WTC11 (cell line): ENCODE measurements at places on chromosomes 12 and 14. TPM values are rescaled to one million over a fixed set of nuclear protein-coding genes. Genes with fewer than 3 reads are reported as not detected.

TOMM20L gene
- not detected in 3 replicates for total RNA-seq

DNA sequence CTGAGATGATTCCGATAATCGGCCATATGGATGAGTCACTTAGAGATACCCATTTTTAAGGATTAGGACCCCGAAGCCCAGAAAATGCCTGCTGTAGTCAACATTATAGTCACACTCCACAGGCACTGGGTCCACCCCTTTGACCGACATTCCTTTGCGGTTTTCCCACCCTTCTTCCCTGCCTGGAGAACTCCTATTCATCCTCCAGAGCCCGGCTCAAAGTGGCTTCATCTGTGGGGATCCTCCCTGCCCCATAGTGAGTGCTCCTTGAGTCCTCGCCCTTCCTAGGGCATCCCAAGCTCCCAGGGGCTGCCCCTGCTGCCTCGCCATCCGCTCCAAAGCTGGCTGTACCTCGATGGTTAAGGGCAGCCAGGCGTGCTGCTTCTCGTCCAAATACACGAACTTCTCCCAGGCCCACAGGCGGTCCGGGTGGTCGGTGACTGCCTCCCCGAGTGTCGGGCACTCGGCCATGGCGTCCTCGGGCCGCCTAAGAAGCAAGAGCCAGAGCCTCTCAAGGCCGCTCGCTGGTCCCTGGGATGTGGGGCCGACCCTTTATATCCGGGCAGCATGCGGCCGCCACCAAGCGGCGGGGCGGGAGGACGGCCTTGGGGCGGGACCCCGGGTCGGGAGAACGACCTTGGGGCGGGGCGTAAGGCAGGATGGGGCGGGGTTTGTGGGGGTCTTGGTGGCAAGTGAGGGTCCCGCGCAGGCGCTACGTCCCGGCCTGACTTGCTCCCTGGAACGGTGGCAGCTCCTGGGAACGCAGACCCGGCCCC lies at the start of gene TCL1A:
Gene TCL1A (minus strand): TSS at position 530 of the 776 bp plus-strand sequence. CDS start 59 bp downstream, at position 471.
- DNase-seq: peak; percentile 88

- DNase-seq: no peak
These were observed 44.8 kb downstream of the GCH1 start for GRCh38 chr14:54857830-54858269.

DNA sequence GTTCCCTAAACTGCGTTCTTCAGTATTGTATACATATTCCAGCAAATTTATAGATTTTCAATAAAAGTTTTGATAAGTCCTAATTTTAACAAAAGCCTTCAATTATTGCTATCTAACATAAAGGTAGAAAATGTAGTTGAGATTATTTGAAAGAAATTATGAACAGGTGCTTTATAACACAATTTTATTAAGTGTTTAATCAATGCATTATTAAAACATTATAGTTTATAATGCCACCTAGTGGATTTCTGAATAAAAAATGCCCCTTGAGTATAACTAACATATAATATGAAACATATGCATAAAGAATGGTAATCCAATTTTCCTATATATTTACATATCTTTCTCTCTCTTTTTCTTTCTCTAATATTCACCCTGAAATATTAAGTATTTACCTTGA lies 515.3 kb downstream of the SLC6A15 start:
- DNase-seq: no peak

DNA sequence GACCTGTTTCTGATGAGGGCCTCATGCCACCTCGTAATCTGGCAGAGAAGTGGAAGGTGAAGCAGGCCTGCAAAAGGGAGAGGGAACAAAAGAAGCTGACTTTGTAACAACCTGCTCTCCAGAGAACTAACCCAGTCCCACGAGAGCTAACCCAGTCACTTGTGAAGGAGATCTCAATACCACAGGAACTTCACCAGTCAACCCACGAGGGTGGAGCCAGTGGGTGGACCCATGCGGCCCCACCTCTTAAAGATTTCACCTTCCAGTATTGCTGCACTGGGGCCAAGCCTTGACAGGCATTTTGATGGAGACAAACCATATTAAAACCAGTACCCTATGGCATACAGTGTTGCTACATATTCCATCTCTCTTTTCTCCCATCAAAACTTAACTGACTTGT lies 55.1 kb downstream of the SERPINA10 start:
- DNase-seq: no peak

DNA sequence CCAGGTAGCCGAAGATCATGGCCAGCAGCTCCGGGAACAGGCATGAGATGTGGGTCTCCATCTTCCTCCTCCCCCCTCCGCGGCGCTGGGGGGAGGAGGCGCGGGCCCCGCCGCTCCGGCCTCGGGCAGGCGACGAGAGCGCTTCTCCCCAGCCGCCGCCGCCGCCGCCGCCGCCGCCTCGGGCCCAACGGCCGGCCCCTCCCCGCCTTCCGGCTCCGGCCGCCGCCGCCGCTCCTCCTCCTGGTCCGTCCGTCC lies 448 bp downstream of the FBXL14 start:
- DNase-seq: peak; percentile 61

GRCh38 chr12:17588968-17589367 lies 501.0 kb downstream of the RERGL start:
- peak; percentile 24 for DNase-seq

ACSS3 gene
- total RNA-seq: 18.6 to 20.7 TPM (median 20.2 TPM) in 3 replicates

DNA sequence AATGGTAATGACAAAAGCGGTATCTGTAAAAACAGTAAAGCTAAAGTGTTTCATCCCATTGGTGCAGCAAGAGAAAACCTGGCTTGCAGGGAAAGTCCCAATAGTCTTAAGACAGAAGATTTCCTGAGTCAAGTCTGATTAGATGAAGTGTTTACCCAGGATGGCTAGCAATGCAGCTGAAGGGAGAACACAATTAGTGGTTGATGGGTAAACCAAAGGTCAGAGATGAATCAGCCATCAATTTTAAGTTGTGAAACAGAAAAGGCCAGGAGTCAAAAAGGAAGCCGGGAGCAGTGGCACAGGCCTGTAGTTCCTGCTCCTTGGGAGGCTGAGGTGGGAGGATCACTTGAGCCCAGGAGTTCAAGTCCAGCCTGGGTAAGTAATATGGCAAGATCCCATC lies 52.6 kb downstream of the SEC23A start:
- no peak for DNase-seq

DNA sequence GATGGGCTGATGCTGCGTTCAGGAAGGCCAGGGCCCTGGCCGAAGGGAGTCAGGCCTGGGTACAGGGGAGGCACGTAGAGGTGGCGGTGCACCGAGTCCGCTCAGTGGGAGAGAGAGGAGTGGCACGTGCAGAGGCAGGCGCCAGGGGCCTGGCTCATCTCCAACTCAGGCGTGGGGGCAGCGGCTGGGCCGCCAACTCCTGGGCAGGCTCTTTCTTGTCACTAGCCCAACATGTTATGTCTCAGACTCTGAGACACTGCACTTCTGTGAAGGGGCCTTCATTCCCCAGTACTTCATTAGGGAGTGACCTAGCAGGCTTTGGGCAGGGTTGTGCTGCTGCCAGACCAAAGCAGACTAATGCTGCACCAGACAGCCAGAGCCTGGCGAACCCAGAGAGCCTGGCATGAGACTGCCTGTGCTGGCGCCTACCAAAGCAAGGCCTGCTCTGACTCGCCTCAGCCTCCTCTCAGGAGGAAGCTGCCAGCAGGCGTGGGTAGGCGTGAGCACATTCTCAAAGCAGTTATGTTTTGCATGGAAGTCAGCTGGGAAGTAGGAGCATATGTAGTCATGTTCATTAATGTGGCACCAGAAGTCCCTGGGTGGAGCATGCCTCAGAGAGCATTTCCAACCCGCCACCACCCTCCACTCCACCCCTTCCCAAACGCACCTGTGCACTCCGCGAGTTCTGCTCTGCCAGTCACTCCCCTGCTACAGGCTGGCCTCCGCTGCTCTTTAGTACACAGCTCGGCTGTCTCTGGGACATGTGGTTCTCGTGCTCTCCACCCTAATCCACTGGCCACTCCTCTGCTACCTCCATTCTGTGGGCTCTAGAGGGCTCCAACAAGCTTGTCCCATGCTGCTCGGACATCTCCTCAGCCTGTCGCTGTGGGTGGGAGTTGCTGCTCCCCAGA lies 9.7 kb downstream of the CKB start:
- DNase-seq: no peak

CCDC177 gene
- 1.7 to 2.2 TPM (median 2.1 TPM) in 3 replicates for total RNA-seq

IL26 gene
- total RNA-seq: not detected in 3 replicates
